ENCODE measurements at places on chromosomes 16 and 17.
A peak's percentile ranks its signal among the peaks of the same experiment; 100 is the strongest.

- no peak for DNase-seq
Observed at GRCh38 chr17:50281739-50282401, 7.6 kb downstream of the TMEM92 start.

DNA sequence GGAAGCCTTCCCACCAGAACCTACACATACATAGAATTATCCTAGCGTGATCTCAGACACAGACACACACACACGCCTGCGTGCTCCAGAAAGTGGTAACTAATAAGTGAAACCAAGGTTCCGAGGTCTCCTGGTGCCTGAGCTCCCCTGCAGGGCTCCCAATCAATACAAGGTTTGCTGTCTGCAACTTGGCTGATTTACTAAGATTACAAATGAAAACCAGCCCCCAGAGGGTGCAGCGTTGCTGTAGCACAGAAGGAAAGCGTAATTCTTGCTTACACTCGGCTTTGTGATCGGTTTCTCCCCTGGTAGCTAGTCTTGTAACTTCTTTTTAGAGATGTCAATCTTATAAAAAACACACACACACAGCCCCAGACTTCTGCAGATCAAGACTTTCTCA lies 334.1 kb upstream of the XYLT1 start:
- no peak for DNase-seq

- no peak for DNase-seq
Observed at GRCh38 chr16:21162661-21163151, 4.2 kb downstream of the LDAF1 start.

- no peak for DNase-seq
Observed at GRCh38 chr16:22352723-22353122, 21.7 kb downstream of the CDR2 start.

DNA sequence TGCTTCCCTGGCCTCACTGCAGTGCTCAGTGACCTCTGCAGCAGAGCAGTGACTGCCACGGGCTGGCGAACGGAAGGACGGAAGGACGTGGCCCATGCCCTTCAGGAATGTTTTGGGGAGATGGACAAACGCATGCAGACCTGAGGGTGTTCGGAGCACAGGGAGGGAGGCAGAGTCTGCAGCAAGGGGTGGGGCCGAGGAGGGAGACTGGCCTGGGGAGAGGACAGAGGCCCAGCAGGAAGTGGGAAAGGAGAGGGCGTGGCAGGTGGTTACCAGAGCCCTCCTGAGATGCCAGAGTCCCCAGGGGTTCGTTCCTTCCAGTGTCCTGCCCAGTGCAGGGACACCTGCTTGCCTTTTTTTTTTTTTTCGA lies 21.9 kb downstream of the ADORA2B start:
- no peak for DNase-seq

- no peak for DNase-seq
Observed at GRCh38 chr17:27471321-27472269, 15.3 kb downstream of the KSR1 start.

GRCh38 chr17:27879987-27880608 lies 13.1 kb downstream of the LYRM9 start:
- no peak for DNase-seq

DNA sequence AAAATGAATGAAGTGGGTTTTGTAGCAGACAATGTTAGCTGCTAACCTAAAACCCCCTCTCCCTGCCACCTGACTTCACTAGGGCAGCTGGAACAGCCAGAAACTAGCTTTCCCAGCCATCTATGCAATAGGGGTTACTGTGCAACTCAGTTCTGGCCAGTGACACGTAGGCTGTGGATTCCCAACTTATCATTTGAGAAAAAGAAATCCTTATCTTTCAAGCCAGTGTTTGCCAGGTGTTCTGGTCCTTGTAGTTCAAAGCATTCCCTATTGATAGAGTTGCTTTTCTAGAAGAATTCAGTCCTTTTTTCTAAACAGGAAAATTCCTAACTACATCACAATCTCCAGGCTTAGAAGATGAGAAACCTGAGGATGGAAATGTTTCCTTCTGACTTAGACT lies 144.5 kb upstream of the ELAC2 start:
- no peak for DNase-seq

DNA sequence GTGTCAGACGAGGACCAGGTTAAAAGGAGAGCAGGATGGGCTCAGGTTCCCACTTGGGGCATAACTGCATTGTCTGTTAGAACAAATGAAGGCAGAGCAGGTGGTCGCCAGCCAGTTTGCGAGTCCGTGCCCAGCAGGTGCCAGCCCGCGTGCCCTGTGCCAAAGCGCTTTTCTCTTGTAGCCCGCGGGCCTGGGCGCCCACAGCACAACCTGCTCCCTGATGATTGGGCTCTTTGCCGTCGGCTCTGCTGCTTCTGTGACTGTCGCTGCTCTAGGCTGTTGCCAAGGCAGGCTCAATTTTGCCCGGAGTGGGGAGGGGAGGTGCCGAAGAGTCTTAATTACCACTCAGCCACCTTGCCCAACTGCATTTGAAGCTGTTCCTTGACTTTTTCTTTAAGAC lies 21.1 kb downstream of the KNOP1 start:
- no peak for DNase-seq

DNA sequence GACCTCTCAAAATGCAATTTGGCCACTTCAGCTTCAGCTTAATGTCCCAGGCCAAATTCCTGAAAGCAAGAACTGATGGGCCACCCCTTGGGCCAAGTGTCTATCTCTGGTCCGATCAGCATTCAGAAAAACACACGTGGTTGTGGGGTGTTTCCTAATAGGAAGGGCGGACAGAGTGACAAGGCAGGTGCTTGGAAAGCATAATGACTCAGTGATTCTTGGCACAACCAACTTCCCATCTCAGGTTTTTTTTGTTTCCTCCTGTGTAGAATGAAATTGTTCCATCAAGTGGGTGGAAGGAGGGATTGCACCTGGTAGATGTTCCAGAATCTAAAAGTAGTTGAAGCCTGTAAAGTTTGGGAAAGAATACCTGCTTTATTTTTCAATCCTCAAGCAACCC lies 155.6 kb downstream of the HS3ST2 start:
- DNase-seq: no peak

DNA sequence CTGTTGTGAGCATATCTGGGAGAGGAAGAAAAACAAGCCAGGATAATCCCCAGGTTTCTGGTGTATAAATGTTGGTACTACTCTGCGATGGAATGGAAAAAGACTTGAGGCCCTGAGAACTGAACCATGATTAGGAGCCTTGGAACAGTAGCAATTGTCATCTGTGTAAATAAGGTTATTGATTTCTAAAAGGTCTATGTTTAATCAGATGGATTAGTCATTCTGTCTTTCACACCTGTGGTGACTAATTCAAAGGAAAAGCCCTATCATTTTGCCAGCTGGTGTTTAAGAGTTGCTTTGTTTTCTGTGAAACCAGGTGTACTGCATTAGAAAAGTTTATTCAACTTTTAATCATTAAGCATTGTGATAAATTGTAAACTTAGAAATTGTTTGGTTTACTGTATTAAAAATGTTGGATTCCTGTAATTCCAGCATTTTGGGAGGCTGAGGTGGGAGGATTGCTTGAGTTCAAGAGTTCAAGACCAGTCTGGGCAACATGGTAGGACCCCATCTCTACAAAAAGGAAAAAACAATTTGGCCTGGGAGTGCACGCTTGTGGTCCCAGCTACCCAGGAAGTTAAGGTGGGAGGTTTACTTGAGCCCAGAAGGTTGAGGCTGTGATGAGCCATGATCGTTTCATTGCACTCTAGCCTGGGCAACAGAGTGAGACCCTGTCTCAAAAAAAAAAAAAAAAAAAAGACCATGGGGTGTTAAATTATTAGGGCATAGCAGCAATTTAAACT lies 29.0 kb upstream of the KPNB1 start:
- no peak for DNase-seq

DNA sequence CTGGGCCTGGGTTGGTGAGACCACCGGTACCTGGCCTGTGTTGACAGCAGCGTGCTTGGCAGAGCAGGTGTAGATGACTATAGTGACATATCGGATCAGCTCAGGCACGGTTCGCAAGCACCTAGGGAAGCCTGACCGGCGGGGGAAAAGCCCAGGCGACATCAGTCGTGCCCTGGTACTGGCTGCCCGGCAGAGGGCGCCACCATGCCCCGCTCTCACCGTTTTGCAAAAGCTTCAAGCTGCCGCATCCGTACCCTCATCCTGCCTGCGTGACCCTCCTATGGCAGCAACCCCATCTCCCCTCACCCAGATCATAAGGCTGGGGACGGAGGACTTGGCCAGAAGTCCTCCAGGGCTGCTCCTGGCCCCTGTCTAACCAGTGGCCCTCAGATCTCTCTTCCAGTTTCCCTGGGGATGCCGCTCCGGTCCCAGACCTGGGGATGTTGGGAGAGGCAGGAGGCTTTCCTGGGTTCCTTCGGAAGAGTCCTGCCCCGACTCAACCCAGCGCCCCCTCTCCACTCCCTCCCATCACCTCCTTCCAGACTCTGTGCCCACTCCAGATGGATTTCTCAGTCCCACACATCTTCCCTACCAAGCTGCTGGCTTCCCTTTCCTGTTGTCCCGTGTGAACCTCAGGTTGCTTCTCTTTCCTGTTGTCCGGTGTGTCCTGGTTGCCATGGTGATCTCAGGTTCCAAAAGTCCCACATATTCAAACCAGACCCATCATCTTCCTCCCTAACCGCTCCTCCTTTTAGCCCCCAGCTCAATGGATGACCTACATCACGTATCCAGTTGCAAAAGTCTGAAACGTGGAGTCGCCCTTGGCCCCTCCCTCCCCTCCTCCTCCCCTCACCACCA lies 13.7 kb downstream of the ALOX12B start:
- DNase-seq: peak; percentile 76

DNA sequence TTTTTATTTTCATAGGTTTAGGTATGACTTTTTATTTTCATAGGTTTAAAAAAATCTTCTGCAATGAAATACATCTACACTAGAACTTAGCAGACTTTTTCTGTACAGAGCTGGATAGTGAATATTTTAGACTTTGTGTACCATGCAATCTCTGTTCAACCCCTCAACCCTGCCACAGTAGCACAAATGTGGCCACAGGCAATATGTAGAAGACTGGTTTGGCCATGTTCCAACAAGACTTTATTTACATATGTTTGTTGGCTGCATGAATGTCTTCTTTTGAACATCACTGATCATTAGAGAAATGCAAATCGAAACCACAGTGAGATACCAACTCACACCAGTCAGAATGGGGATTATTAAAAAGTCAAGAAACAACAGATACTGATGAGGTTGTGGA lies 229.2 kb downstream of the SHISA9 start:
- DNase-seq: no peak

DNA sequence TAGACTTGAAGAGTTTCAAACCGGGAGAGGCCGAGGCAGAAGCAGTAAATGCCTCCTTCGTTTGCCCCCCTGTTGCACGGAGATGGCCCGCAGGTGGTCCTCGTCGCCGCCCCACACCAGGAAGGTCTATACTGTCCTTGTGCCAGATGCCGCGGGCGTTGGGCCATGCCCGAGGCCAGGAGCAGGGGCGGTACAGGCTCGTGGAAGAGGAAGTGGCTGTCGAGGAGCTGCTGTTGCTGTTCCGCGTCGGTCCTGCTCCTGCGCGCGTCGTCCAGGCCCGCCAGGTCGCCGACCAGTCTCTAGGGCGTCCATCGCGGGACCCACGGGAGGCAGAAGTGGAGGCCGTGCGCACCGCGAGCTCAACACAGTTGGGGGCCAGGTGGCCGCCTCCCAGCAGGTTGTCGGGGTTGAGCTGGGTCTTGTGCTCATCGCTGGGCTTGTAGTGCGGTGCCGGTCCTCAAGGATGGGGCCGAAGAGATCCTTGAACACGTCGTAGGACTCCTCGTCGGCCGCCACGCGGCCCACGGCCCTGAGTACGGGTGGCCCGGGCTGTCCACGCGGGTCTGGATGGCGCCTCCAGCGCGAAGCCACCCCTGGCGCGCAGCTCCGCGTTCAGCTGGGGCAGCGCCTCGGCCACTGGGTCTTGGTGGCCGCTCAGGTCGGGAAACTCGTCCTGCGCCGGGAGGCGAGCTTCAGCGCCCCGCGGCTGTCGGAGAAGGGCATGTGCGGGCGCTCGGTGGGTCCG lies 13.1 kb upstream of the C16orf87 start:
- no peak for DNase-seq

DNA sequence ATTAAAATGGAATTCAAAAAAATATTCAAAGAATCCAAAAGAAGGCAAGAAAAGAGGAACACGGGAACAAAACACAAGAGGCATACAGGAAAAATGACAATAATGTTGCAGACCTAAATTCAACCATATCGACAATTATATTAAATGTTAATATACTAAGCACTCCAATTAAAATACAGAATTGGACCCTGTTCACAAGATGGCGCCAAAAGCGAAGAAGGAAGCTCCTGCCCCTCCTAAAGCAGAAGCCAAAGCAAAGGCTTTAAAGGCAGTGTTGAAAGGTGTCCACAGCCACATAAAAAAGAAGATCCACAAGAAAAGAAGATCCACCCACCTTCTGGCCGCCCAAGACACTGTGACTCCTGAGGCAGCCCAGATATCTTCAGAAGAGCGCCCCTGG lies 6.3 kb upstream of the XAF1 start:
- no peak for DNase-seq

- no peak for DNase-seq
Observed at GRCh38 chr16:69313469-69313868, 2.3 kb downstream of the VPS4A start.

DNA sequence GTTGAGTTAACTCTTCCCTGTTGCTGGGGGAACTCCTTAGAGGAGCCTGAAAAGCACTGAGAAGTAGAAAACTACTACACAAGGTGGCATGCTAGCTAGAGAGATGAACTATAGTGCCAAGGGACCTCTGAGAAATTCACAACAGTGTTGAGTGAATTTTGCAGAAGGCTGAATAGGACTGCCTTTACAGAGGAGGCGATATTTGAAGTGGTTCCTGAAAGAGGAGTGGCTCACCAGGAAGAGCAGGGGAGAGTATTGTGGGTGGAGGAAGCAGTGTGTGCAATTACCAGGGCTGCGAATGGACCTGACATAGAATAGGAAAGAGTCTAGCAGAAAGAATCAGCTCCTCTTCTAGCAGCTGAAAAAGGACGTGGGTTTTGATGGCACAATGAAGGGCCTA lies 66.4 kb downstream of the CDK5R1 start:
- no peak for DNase-seq

DNA sequence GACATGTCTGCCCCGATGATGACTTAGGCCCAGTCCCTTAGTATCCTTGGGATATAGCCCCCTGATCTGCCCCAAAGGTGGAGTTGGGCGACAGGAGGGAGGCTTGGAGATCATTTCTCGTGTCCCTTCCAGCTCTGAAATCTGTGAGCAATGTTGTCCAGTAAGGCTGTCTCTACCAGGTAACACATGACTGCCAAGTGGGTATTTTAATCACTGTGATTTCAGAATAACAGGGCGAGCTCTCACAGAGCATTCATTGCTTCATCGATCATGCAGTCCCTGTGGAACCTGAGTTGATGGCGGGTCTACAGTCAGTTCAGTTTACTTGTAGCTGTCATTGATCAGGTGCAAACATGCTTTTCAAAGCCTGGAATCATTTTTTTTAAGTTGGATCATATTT lies 39.2 kb downstream of the KSR1 start:
- DNase-seq: no peak

- peak; percentile 92 for DNase-seq
Observed at GRCh38 chr17:77409282-77410161, 268.8 kb downstream of the SEC14L1 start.

GRCh38 chr17:78384479-78385175 lies 6.2 kb downstream of the PGS1 start:
- no peak for DNase-seq

- no peak for DNase-seq
Observed at GRCh38 chr16:60788631-60789030, 1247.6 kb downstream of the CDH8 start.

GRCh38 chr16:23905027-23905426 lies 69.2 kb downstream of the PRKCB start:
- peak; percentile 72 for DNase-seq

- DNase-seq: no peak
Observed at GRCh38 chr17:78255953-78256706, 24.7 kb downstream of the TMEM235 start.

GRCh38 chr16:9741776-9742175 lies 440.5 kb downstream of the GRIN2A start:
- no peak for DNase-seq

- no peak for DNase-seq
Observed at GRCh38 chr16:85503679-85504231, 109.4 kb upstream of the GSE1 start.
